ENCODE measurements at places on chromosomes 11 and 22.

DNA sequence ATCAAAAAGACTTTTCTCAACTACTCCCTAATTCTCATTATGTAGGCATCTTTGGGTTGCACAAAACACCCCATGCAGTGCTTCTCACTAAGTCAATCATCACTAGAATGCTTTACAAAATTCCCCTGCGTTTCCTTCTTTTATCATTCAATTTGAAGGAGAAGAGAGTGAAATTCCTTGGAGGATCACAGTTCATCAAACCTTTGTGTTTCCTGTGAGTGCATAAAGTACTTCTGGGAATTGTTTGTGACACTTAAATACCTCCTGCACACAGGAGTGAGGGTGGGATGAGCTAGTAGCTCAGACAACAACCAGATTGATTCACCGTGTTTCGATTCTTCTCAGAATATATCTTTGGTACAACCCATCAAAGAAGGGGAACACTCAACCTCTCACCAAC is 3.7 kb upstream of the OR5AR1 start:
- no peak for DNase-seq

- DNase-seq = no peak
Observed at GRCh38 chr11:57641011-57641807, 8.5 kb downstream of the YPEL4 start.

- DNase-seq = no peak
Observed at GRCh38 chr11:12251666-12252560, 125.5 kb upstream of the PARVA start.

GRCh38 chr22:42907404-42908373 is 50.6 kb upstream of the ARFGAP3 start:
- no peak for DNase-seq

DNA sequence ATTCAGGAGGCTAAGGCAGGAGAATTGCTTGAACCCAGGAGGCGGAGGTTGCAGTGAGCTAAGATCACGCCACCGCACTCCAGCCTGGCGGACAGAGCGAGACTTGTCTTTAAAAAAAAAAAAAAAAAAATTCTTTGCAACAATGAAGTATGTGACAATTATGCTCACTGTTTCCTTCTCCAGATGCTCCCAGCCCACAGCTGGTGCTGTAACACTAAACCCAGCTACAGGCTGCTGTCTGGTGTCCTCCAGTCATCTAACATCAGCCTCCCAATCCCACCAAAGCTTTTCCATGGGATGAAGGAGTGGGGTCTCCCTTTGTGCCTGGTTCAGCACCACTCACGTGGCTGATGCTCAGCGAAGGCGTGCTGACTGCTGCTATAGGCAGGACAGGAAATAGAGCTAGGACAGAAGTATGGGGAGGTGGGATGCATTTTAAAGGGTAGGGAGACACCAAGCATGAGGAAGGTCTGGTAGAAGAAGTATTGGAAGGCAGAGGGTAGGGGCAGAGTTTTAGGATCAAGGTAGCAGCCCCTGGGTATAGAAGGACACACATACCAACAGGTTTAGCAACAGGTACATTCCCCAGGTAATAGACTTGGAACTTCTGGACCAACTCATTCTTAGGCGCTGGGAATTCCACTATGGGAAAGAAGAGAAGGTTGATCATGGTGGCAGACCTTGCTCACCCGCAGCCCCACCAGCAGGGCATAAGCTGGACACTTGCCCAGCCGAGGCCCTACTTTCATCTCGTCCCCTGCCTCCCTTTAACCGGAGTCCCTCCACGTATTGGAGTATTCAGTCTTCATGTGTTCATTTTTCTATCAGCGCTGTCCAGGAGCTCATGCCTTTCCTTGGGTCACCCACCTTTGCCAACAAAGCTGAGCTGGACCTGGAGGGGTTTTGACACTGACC is 10.4 kb downstream of the SMPD1 start:
- no peak for DNase-seq

DNA sequence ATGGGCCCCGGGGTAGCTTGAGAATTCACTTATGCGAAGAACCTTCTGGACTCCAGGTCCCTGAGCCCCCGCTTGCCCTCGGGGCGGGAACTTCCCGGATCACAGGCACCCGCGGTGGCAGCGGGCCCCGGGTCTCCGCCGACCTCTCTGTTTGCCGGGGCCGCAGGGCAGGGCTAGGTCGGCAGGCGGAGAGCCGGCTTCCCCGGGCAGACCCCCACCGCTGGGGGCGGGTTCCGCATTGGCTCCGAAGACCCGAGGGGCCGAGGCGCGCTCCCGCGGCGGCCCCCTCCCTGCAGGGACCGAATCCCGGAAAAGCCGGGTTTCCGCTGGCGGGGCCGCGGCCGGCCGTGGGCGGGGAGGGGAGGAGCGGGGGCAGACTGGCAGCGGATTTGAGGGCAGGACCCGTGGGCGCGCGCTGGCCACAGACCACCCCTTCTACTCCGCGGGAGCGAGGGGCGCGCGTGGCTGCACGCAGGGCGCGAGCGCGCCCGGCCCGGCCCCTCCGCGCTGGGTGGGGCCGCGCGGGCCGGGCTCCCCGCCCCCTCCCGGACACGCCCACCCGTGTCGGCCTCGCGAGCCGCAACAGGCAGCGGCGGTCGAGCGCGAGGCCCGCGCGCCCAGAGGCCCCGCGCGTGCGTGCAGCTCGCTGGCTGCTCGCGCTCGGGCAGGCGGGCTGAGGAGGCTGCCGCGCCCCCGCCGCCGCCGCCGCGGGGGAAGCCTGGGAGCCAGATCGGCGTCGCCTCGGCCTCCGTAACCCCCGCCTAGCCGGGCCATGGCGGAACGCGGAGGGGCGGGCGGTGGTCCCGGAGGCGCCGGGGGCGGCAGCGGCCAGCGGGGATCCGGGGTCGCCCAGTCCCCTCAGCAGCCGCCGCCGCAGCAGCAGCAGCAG is at the start of gene PACS1:
TSS of gene PACS1 (plus strand) at position 558 of the 889 bp plus-strand sequence. CDS start at position 773, 215 bp downstream.
- DNase-seq = peak; percentile 52

- no peak for DNase-seq
Observed at GRCh38 chr22:34638128-34638527, 427.8 kb upstream of the ISX start.

GRCh38 chr22:49502126-49502826 is 325.4 kb downstream of the BRD1 start:
- no peak for DNase-seq

GRCh38 chr11:119284344-119285157 is 32.4 kb downstream of the MCAM start:
- no peak for DNase-seq
